Putamen (tissue), 1 donor: ENCODE measurements at places on chromosomes 13 and 19.

DNA sequence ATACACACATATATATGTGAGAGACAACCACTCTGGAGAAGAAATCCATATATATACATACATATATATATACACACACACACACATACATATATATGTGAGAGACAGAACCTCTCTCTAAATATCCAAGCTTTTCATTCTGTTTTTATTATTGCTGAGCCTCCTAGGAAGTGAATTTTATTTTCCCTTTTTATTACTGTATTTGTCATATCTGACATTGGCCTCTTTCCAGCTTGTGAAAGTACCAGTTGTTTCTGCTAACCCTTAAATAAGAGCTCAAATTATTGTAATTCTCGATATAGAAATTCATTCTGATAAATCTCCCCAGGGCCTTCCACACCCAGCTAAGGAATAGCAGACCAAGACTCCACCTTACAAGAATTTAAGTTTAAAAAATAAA is 81.0 kb downstream of the NUFIP1 start:
- DNase-seq, result no peak

GRCh38 chr19:9818734-9819595 is at the start of gene FBXL12:
Gene FBXL12 (minus strand): TSS chr19:9819079. CDS start chr19:9818813, 266 bp downstream.
- DNase-seq, result peak; percentile 100

GRCh38 chr19:17950310-17951156 is 16.4 kb upstream of the KCNN1 start:
- no peak for DNase-seq

DNA sequence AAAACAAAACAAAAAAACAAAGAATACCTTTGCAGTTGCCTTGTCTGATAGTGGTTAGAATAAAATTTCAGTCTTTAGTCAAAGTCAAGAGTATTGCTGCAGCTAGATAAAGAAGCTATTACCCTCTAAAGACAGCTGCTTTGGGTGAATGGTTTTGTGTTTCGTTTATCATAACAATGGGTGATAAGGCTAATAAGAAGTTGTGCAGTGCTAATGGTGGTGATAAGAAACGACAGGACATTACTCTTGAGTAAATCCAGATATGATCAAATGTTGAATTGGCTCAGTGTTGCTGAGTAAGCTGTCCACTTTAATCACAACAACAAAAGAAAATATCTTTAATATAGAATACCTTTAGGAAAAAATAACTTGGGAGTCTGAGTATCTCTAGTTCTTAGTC is 1825.3 kb downstream of the SLITRK5 start:
- DNase-seq, result no peak

- DNase-seq, result no peak
These were observed 795 bp downstream of the MLLT1 start for GRCh38 chr19:6278740-6279619.

- no peak for DNase-seq
These were observed 870 bp downstream of the ZNF442 start for GRCh38 chr19:12364391-12365235.

GRCh38 chr19:5192568-5192967 is 148.0 kb downstream of the PTPRS start:
- DNase-seq, result no peak
